ENCODE measurements at places on chromosomes 1 and 21.

DNA sequence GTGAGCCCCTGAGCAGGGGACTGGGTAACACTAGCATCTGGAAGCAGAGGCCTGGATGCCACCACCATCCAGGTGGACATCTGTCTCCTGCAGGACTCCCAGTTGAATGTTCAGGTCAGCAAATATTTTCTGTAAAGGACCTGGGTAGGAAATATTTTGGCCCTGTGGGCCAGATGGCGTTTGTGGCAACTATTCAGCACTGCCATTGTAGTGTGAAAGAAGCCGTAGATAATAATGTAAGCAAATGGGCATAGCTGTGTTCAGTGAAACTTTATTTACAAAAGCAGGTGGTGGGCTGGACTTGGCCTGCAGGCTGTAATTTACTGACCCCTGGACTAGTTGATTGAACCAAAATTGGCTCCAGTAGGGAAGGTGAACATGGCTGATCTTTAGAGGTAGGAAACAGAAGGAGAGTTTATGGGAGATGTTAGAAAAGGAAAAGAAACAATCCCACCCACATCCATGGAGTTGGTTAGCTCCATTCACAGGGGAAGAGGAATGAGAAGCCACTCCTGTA is 20.0 kb upstream of the CD101 start:
- peaks cover 4% of the 10 kb centered on the region for H3K4me1 ChIP-seq
- H3K27ac ChIP-seq: peak overlapping the region; percentile 52
- H3K27me3 ChIP-seq: no peaks in the 10 kb centered on the region
- DNase-seq: no peak
- no peak overlapping the region for H3K4me3 ChIP-seq
- peaks cover 31% of the 10 kb centered on the region for H3K36me3 ChIP-seq

DNA sequence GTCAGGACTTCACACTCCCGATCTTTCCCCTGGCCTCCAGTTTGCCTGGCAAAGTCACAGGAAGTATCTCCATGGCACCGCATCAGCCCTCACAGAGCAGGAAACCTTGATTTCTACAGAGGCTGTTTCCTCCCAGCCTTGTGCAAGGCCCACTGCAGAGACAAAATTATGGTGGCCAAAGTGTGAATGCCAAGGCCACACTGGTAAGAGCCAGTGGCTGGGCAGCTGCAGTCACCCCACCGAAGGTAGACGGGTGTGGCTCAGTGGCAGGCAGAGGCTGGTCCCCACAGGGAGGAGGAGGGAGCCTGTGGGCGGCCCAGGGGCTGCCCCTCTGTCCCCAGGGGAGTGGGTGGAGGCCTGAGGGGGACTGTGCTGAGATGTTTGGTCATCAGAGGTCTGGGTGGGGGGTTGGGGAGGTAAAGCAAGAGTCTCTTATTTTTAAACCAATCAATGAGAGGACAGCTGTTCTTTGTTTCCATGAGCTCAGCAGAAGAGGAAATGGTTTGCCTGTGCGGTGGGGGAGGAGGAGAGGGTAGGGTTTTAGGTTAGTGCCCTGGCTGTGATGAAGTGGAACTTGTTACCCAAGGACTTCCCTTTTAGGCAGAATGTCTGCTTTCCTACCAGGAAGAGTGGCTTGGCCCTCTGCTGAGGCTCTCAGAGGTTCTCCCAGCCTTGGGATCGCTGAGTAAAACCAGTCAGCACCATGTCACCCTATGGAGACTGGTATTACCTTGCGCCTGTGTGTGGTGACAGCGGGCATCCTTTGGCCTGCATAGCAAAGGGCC is 18.0 kb upstream of the BTG2 start:
- H3K27ac ChIP-seq: peak overlapping the region; percentile 66
- no peaks in the 10 kb centered on the region for H3K36me3 ChIP-seq
- no peak for DNase-seq
- H3K4me3 ChIP-seq: no peak overlapping the region

- H3K27me3 ChIP-seq: no peaks in the 10 kb centered on the region
- H3K27ac ChIP-seq: peak overlapping the region; percentile 85
- DNase-seq: no peak
These were observed 30.1 kb downstream of the SKI start for GRCh38 chr1:2258122-2258681.

DNA sequence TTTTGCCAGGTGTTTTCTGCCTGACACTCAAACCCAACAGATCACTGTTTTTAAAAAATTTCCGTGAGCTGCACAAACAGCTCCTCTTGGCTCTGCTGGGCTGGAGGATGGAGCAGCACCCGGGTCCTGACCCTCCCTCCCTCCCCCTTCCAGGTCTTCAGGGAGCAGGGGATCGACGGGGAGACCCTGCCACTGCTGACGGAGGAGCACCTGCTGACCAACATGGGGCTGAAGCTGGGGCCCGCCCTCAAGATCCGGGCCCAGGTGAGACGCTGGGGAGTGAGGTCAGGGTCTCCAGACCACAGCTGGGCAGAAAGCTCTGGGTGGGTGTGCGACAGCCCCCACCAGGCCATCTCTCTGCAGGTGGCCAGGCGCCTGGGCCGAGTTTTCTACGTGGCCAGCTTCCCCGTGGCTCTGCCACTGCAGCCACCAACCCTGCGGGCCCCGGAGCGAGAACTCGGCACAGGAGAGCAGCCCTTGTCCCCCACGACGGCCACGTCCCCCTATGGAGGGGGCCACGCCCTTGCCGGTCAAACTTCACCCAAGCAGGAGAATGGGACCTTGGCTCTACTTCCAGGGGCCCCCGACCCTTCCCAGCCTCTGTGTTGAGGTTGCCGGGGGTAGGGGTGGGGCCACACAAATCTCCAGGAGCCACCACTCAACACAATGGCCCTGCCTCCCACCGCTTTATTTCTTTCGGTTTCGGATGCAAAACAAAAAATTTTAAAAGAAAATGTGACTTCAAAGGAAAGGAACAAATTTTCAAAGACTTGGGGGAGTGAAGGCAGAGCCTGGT is 15.3 kb downstream of the NOC2L start:
- H3K27me3 ChIP-seq: no peaks in the 10 kb centered on the region
- H3K36me3 ChIP-seq: peaks cover 15% of the 10 kb centered on the region

DNA sequence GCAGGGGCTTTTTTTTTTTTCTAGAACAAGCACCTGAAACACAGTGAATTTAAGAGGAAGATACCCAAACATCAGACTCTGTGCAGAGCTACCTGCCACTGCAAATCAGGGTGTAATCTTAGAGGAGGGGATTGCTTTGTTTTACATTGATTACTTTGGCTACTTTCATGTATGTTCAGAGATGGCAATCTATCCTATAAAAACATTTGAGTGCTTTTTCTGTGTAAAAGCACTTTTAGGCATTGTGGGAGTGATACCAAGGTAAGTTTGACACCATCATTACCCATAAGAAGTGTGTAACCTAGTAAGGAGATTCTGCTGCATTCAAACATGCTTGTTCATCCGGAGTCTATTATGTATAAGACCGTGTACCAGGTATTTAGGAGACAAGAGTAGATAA is 50.1 kb downstream of the ZFYVE9 start:
- DNase-seq: no peak
- H3K4me1 ChIP-seq: peaks cover 12% of the 10 kb centered on the region
- peaks cover 2% of the 10 kb centered on the region for H3K36me3 ChIP-seq
- peak overlapping the region; percentile 32 for H3K27ac ChIP-seq
- no peak overlapping the region for H3K4me3 ChIP-seq

DNA sequence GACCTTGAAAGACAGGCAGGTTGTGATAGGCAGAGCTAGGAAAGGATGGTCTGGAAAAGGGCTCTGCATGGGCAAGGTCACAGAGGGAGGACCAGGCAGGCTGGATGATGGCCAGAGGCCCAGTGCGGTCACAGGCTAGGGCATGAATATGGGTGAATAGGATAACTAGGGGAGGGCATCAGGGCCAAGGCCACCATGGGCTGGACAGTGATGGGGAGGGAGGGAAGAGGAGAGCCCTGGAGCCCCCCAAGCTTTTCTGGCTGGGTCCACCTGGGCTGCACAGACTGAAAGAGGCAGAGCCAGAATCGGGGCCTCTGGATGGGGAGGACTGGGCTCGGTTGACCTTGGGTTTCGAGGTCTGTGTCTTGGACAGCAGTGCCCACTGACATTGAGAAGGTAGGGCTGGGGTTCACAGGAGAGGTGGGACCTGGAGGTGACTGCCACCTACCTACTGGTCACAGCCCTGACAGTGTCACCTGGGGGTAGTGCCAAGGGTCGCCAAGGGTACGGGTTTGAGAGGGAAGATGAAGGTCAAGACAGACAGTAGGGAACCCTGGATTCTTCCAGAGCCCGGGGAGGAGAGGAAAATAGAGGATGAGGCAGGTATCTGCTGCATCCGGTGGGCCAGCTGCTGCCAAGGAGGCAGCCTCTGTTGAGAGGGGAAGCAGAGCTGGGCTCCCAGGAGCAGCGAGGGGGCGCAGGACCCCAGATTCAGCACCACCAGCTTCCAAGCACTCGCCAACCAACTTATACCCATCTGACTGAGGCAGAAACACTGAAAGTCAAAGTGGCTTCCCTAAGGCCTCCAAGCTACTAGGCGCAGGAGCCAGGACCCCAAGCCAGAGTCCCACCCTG is 6.1 kb upstream of the NPHP4 start:
- H3K27ac ChIP-seq: no peak overlapping the region
- H3K4me3 ChIP-seq: no peak overlapping the region
- H3K4me1 ChIP-seq: peaks cover 9% of the 10 kb centered on the region
- no peak for DNase-seq
- peaks cover 14% of the 10 kb centered on the region for H3K27me3 ChIP-seq

DNA sequence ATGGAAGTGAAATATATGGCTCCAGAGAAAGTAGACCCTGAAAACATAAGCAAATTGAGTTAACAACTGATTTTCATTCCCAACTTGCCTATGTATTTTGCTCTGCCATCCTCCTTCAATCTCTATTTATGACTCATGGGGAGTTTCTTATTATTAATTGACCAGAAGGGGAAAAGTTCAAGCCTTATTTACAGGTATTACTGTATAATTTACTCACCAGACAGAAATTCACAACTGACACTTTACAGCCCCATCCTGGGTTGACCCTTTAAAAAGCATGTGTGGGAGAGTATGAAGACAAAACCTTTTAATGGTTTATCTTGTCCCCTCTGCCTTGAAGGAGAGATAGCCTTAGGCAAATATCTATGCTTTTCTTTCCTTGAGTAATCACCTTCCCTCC is 39.8 kb upstream of the C1orf53 start:
- peaks cover 20% of the 10 kb centered on the region for H3K4me1 ChIP-seq
- no peaks in the 10 kb centered on the region for H3K27me3 ChIP-seq
- H3K27ac ChIP-seq: peak overlapping the region; percentile 14
- no peak overlapping the region for H3K4me3 ChIP-seq
- no peaks in the 10 kb centered on the region for H3K36me3 ChIP-seq
- no peak for DNase-seq

DNA sequence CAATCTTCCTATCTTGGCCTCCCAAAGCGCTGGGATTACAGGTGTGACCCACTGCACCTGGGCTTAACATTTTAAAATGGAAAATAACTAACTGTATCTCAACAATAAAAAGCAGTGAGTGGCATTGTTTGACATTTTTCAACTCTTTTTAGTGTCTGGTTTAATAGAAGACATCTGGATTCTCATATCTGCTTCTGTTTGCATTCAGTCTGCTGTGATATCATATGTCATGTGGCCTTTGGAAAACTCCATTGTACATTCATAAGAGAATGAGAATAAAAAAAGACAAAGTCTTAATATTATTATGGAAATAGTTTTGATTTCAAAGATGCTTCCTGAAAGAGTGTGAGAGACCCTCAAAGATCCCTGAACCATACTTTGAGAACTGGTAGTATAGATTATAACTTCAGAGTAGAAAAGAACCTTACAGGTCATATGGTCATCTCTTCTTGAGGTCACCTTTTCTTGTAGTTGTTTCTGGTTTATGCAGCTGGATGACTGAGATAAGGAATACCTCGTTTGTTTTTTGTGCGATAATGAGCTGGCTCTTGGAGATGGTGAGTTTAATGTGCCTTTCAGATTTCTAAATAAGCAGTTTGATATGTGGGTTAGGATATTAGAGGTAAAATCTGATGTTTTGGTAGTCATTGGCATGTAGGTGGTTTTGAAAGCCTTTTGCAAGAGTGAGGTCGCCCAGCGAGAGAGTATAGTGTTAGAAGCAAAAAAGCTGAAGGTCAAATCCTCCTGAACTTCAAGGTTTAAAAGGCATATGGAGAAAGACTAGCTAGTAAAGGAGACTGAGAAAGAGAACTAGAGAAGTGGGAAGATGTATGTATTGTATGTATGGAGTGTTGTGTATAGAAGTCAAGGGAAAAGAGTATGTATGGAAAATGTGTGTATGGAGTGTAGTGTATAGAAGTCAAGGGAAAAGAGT is 17.2 kb downstream of the CEP350 start:
- H3K27ac ChIP-seq: peak overlapping the region; percentile 51
- DNase-seq: no peak
- H3K4me3 ChIP-seq: no peak overlapping the region
- H3K27me3 ChIP-seq: no peaks in the 10 kb centered on the region
- peaks cover 19% of the 10 kb centered on the region for H3K4me1 ChIP-seq

- H3K4me3 ChIP-seq: no peak overlapping the region
- H3K27me3 ChIP-seq: no peaks in the 10 kb centered on the region
- H3K36me3 ChIP-seq: peaks cover 3% of the 10 kb centered on the region
- peaks cover 43% of the 10 kb centered on the region for H3K4me1 ChIP-seq
- H3K27ac ChIP-seq: no peak overlapping the region
These were observed 39.3 kb upstream of the NLRP3 start for GRCh38 chr1:247376659-247377058.

GRCh38 chr1:29197590-29197924 is 15.9 kb upstream of the SRSF4 start:
- DNase-seq: no peak
- H3K27ac ChIP-seq: peak overlapping the region; percentile 67
- no peak overlapping the region for H3K4me3 ChIP-seq
- no peaks in the 10 kb centered on the region for H3K27me3 ChIP-seq

DNA sequence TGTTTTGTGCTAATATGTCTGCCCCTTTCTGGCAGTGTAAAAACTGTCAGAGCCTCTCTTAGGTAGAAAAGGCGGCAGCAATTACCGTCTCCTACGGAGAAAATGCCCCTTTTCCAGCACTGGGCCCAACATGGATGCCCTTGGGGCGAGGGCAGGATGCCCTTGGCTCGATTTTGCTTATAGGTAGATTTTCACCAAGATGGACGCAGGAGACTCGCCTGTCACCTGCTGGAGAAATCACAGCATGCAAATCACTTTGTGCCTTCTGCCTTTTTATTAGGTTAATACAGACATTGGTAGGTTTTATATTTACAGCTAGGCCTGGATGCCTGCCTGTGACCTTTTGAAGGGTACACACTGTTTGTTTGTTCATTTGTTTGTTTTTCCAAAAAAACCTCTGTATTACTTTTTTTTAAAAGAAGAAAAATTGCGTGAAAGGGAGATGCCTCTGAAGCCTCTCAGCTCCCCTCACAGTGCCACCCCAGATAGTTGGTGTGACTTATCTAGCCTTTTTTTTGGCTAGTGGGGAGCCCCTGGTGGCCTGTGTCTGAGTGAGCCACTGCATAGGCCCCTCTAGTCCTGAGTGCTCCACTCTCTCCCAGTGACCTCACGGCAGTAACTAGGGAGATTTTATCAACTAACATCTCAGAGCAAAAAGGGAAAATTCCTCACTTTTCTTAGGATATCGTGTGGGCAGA is 2.5 kb downstream of the ATP1B1 start:
- peak overlapping the region; percentile 84 for H3K4me3 ChIP-seq
- peaks cover 9% of the 10 kb centered on the region for H3K36me3 ChIP-seq
- H3K27ac ChIP-seq: peak overlapping the region; percentile 86
- no peaks in the 10 kb centered on the region for H3K27me3 ChIP-seq
- no peak for DNase-seq

Data from mesothelial cell of epicardium (in vitro differentiated cells).